Foreskin keratinocyte (primary cell): ENCODE measurements at places on chromosomes 3 and 15. TPM values are rescaled to one million over a fixed set of nuclear protein-coding genes. Genes with fewer than 3 reads are reported as not detected.

- no peak for DNase-seq
Measured at GRCh38 chr3:150861851-150862250, 43.4 kb downstream of the MINDY4B start.

CORO2B gene
- 0.46 and 0.68 TPM in 2 replicates for total RNA-seq

- peak; percentile 76 for DNase-seq
Measured at GRCh38 chr3:55416331-55416821, 70.7 kb downstream of the WNT5A start.

DNA sequence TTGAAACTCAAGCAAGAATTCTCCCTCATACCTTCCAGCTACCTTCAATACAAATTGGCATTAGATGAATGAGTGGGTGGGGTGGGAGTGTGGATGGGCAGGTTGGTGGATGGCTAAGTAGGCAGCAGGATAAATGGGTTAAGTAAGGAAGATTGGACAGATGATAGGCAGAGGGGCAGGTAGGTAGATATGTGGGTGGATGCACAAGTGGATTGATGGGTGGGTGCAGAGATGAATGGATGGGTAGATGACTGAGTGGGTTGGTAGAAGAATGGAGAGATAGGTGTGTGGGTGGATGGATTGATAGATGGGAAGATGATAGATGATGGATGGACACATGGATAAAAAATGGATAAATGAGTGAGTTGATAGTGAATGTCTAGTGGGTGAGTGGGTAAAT, 27.6 kb downstream of the VIPR1 start:
- DNase-seq: no peak

DNA sequence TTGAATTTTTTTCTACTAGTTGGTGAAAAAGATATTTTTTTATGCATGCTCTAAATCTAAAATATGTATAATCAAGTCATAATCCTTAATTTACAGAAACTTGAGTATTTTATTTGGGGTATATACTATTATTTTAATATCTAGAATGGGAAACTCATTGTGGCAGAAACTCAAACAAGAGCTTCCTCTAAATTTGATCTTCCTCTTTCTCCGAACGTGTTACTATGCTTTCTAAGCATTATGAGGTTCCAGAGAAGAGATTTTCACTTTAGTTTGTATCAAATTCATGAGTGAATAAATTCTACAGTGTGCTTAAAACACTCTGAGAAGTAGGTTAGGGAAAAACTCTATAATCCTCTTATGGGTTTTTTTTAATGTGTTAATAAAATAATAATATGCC, 173.1 kb downstream of the POTEB3 start:
- DNase-seq: no peak

DNA sequence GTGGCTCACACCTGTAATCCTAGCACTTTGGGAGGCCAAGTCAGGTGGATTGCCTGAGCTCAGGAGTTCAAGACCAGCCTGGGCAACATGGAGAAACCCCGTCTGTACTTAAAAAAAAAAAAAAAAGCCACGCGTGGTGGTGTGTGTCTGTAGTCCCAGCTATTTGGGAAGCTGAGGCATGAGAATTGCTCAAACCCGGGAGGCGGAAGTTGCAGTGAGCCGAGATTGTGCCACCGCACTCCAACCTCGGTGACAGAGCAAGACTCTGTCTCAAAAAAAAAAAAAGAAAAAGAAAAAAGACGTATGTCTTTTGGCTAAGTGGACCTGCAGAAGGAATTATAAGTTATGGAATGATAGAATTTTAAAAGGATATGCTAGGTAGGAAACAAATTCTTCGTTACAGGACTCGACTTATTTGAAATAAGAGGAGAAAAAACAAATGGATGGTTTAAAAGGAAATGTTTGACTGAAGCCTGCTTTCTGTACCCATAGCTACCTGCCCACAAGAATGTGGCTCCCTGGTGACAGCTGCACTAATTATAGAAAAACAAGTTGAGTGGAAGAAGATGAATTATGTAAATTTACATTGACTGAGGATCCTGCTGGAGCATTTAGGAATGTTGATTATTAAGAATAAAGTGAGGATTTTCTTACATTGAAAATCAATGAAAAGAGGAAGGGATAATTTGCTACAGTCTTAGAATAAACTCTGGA, 36.0 kb upstream of the SKIL start:
- DNase-seq: no peak

GRCh38 chr3:33313331-33313730, 36.1 kb downstream of the FBXL2 start:
- no peak for DNase-seq

GRCh38 chr3:157501863-157502262, 1.4 kb downstream of the VEPH1 start:
- no peak for DNase-seq

DNA sequence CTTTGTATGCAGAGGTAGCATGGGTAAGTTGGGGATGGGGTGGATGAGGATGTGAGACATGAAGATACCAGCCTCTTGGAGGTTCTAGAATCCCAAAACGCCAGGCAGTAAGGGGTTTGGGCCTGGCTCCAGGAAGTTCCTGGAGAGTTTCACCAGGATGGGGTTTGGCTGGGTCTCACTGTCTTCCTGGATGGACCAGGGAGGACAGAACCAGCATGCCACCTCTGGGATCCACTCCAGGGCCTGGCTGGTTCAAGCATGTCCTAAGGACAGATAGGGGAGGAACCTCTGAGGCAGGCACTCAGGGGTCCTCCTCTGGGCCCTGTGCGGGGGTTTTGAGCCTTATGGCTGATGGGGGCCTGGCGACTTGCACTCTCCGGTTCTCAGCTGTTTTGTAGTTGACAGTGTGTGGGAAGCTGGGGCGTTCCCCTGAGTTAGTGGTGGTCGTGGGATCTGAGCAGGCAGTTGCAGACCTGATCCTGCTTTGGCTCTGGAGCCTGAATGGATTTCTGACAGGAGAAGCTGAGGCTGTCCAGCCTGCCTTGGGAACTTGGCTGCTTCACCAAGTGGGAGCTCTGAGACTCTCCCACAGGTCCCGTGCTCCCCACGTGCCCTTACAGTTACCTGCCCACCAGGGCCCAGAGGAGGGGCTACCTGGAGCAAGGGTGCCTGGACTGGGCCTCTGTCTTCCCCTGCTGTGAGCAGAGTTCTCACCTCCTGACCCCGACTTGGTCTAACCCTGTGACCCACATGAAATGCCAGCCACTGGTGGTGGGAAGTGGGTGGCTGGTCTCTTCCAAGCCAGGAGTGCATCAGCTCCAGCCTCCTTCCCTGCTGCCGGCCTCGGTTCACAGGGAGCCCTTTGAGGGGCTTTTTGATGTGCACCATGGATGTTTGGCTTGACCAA, 128.4 kb downstream of the EEFSEC start:
- no peak for DNase-seq

- DNase-seq: peak; percentile 40
Measured at GRCh38 chr3:51099794-51100535, 285.1 kb upstream of the MANF start.

FBXW12 gene
- not detected in 2 replicates for total RNA-seq

DNA sequence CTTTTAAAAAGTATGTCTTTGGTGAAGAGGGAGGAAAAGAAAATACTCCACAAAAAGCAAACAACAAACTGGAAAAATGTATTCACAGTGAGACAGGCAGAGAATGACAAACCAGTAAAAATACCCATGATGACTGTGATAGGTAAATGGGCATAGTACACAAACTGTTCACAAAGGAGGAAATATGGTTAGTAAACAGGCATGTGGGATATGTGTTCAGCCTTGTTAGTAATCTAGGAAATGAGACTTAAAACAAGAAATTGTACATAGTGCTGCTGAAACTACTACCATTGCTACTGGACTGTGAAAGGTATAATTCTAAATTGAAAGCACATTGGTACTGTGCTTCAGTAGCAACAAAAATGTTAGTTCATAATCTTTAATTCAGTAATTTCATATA, 50.1 kb downstream of the UBE2E2 start:
- peak; percentile 27 for DNase-seq
